Erythroblast (primary cell): ENCODE measurements at places on chromosomes 1 and 21.

GRCh38 chr1:221074332-221074731 is 195.1 kb downstream of the HLX start:
- no peak for DNase-seq

DNA sequence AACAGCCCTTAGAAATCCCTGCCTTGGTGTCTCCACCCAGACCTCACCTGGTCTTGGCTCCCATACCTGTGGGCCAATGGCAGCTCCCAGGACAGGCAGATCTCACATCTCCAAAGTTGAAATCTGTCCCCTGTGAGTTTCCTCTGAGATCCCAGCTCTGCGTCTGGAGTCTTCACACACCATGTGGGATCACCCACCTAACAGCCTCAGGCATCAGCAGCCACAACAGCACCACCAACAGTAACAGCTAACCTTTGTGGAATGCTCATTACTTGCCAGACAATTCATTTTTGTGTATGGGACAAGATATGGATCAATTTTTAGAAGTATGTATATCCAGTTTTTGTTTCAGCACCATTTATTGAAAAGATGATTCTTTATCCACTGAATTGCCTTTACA is 523.2 kb downstream of the MATN1 start:
- no peak for DNase-seq

- no peak for DNase-seq
Observed at GRCh38 chr1:150514913-150515327, 632 bp upstream of the FALEC start.

DNA sequence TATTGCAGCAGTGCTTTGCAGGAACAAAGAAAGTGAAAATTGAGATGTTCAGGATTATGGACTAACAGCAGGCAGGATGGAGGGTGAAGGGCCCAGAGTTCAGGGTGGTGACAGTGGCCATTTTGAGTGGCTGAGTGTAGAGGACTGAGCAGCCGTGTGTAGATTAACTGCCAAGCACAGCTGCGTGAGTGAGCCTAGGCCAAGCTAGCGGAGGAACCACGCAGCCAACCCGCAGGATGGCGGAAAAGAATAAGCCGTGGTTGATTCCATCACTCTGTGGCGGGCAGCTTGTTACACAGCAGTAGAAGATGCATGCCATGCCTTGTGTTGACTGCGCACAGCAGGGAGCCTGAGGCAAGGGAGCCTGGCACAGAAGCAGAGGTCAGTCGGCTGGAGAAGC is 102.5 kb upstream of the KIF26B start:
- DNase-seq: no peak

DNA sequence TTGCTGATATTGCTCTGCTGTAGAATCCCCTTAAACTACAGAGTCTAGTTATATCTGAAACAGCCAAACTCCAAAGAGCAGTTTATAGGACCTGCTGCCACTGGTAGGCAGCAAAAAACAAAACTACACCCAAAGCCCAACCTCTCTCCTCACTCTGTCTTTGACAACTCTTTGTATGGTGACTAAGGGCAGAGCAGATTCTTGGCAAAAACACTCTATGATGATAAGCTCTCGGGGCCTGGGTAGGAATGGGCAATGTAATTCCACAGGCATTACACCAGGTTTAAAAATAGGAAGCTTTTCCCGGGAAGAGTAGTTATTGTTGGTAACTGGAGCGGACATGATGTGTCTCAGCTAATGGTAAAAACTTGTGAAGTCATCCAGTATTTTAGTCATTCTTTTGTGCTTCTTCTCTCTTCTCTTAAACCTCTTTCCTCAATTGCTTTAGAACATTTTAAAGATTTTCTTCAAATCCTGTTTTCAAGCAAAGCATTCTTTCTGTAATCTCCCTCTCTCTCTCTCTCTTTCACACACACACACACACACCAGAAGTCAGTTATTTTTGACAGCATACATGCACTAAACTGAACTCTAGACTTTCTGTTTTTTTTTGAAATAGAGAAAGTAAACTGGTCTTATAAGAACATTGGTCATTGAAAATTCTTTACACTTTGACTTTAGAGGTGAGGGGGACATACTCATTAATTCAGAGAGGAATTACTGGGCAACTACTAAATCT is 193.5 kb downstream of the PAPPA2 start:
- no peak for DNase-seq

GRCh38 chr21:17461014-17461413 is 51.8 kb upstream of the CXADR start:
- DNase-seq: no peak
